ENCODE measurements at places on chromosomes 5 and 9. TPM values are rescaled to one million over a fixed set of nuclear protein-coding genes. Genes with fewer than 3 reads are reported as not detected.

Gene ADAMTS2
- total RNA-seq: not detected

Gene COL27A1
- 10.6 TPM for total RNA-seq

Gene GGTA1
- not detected for total RNA-seq

GRCh38 chr9:73906671-73907070, 590.5 kb upstream of the RORB start:
- no peak for DNase-seq

DNA sequence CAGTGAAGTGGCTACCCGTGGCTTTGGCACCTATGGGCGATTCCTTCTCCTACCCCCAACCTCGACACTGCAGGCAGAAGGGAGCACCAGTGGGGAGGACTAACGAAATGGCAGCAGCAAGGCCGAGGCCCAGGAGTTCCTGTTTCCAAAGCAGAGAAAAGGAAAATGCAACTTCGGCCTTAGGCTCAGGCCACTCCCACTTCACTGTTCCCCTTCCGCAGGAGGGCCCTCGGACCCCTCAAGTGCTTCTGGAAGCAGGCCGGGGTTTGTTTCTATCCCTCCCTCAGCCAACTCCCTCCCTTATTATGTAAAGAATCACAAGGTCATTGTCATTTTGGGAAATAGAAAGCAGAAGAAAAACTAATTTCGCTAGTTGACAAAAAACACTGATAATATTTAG, 36.4 kb upstream of the NKX2-5 start:
- DNase-seq: no peak

DNA sequence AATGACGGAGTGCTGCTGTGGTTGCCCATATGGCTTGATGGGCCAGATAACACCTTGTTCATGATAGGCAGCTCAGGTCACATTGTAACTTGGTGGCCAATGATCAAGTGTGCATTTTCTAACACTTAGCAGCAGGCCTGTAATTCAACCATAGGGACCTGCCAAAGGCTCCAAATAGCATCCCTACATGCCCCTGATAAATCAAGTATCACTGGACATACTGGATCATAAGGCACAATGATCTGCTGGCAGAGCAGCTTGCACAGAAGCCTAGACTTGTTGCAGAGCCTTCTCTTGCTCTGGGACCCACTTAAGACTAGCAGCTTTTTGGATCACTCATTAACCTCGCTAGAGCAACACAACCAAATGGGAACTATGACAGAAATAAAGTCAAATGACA, 46.0 kb upstream of the ISOC1 start:
- no peak for DNase-seq

GRCh38 chr5:158553195-158553961, 546.3 kb downstream of the EBF1 start:
- no peak for DNase-seq

DNA sequence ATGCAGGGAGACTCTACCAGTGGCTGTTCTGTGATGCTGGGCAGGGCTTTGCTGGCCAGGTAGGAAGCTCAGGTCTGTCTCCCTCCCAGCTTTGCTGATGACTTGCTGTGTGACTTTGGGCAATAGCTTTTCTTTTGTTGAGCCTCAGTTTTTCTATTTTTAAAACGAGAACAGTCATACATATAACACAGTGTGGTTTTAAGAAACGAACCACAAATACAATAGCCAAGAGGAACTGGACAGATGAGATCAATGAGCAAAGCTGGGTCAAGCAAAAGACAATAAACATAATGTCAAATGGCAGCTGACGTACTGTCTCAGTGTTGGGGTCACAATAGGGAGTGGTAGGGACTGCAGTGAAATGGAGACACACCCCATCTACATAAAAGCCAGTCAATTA, 20.2 kb downstream of the SLIT3 start:
- no peak for DNase-seq
